ENCODE measurements at places on chromosomes 5 and 9.

DNA sequence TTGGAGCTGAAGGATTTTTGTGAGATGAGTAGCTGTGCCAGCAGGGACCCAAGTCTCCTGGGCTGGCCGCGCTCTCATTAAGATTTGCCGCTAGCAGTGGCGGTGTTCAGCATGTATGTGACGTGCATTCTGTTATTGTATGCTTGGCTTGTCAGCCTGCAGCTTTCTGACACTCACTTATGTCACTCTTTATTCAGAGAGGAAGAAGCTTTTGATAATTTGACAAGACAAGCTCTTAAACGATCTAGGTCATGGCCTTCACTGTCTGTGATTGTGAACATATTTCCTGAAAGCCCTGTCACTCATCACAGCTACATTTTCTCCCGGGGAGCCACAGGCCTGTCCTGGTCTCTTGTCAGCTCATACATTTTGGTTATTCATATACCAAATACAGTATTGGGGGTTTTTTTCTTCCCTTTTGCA is 98.2 kb upstream of the GRHPR start:
- DNase-seq = no peak

DNA sequence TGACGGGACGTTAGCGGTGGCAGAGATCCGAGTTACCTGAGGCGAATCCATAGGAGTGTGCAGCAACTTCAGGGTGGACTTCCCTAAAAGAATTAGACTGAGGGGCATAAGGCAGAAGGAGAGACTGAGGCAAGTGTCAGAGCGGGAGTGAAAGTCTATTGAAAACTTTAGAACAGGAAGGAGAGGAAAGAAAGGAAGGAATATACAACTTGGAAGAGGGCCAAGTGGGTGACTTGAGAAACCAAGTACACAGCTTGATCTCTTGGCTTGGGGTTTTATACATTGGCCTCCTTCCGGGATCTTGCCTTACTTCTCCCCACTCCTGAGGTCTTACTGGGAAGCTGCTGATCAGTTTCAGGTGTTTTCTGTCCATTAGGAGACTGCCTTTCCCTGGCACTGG is 84.9 kb downstream of the SNX18 start:
- no peak for DNase-seq

DNA sequence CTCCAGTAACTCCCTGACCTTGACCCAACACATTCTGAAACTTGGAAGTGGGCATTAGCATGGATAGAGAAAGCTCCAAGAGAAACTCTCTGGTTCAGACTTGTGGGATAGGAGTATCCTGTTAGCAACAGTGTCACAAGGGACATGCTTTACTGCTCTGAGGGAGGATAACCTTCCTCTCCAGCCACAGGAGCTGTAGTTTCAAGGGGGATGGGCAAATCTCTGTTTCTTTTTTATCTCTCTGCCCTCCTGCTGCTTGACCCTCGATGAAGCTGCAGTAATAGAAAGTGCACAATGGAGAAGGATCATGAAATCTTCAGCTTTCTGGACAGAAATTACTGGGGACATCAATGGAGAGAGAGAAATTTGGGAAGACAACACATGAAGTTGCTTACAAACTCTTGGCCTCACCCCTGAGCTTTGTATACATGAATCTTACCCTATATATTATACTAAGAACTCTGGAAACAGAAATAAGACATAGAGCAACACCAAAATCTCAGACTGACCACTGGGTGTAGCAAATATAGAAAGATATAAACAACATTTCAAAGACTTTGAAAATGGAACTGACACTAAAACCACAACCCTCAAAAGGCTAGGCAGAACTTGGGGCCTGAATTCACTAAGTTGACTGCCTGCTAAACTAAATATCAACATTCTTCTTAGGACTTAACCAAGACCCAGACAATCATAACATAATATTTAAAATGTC is 471.0 kb upstream of the MEF2C start:
- DNase-seq = no peak

DNA sequence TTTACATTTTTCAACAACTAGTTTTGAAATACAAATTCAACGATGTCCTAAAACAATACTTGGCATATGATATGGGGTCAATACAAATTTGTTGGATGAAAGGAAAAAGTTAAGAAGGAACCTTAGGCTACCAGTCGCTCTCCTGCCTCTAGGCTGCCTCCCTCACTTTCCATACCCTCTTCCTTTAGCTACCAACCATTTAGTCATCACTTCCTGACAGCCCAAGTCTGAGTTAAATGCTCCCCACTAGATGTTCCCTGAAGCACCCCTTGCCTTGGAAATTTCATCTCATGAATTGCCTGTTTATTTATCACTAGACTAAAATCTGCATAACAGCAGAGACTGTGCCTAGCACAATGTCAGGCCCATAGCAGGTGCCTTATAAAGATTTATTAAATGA is 2.7 kb upstream of the LARS1 start:
- DNase-seq = no peak

GRCh38 chr5:171845857-171846256 is 60.2 kb downstream of the SMIM23 start:
- no peak for DNase-seq

GRCh38 chr9:98101868-98102273 is 17.2 kb downstream of the TRIM14 start:
- DNase-seq = peak; percentile 81

- no peak for DNase-seq
Observed at GRCh38 chr5:96157077-96157780, 195.6 kb upstream of the ELL2 start.

- DNase-seq = no peak
Observed at GRCh38 chr5:181071257-181071656, 31.2 kb downstream of the BTNL9 start.

DNA sequence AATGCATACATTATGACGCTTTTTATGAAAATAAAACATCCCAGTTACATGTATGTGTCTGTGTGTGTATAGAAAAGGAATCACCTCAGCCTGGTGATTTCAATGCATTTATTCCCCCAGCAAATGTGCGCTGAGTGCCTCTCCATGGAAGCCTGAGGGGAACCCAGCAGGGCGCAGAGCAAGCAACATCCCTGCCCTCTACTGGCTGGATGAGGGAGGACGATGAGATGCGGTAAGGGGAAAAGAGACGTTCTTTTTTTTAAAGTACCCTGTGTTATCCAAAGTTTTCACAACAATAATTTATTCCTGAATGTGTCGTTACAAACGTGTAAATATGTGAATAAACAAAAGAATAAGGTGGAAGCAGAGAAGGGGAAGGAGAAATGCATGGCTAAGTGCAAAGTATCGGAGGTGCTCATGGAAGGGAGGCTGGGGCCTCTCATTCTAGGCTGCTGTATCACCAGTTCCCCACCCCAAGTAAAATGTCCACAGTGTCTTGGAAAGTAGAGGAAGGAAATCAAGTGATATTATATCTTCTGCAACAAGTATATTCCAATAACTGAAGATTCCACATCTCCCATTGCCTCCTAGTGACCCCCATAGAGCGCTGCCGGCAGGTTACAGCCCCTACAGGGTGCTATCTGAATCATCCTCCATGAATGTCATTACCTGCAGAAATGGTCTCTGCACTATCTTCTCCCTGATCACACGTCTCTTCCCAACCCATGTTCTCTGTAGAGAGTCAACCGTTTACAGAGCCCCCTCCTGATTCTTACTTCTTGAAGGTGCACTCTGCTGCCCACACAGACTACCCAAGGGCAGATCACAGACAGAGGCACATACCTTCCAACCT is 13.0 kb upstream of the ABLIM3 start:
- no peak for DNase-seq

- DNase-seq = no peak
Observed at GRCh38 chr9:104429031-104429546, 75.0 kb upstream of the OR13F1 start.

GRCh38 chr9:108780942-108781734 is 74.6 kb downstream of the ACTL7B start:
- no peak for DNase-seq

- peak; percentile 9 for DNase-seq
Observed at GRCh38 chr9:8895861-8896224, 1096.3 kb upstream of the DMAC1 start.

- DNase-seq = no peak
Observed at GRCh38 chr5:66779528-66779927, 183.3 kb downstream of the MAST4 start.

GRCh38 chr5:126004636-126005035 is 418.6 kb upstream of the GRAMD2B start:
- DNase-seq = no peak

DNA sequence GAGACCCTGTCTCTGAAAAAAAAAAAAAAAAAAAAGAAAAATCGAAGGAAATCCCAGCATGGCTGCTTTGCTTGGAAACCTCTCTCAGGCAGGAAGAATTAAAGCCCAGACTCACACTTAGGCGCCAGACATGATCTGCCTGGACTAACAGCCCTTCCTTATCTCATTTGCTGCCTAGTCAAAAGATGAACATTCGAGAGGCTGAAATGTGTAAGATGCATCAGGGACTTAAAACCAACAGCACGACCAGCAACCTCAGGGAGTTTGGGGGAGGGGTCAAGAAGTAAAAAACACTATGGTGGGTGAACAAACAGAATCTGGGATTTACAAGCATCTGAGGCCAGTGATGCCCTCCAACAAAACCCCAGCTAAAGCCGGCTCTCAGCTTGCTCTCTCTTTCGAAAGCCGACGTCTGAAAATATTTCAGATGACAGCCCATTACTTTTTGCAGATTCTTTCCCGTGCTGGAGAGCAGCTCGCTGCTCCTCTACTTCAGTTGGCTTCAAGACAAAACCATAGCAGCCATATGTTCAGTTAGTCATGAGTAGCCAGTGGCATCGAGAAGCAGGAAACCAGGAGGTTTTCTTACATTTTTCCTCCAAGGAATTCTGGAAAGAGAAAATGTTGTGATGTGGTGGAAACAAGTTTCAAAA is 249.9 kb downstream of the MARCHF11 start:
- DNase-seq = no peak

- no peak for DNase-seq
Observed at GRCh38 chr5:155616779-155617392, 603.3 kb downstream of the KIF4B start.

- DNase-seq = no peak
Observed at GRCh38 chr9:84919440-84919839, 249.9 kb downstream of the NTRK2 start.

GRCh38 chr5:163453705-163454104 is 6.2 kb downstream of the NUDCD2 start:
- DNase-seq = no peak

DNA sequence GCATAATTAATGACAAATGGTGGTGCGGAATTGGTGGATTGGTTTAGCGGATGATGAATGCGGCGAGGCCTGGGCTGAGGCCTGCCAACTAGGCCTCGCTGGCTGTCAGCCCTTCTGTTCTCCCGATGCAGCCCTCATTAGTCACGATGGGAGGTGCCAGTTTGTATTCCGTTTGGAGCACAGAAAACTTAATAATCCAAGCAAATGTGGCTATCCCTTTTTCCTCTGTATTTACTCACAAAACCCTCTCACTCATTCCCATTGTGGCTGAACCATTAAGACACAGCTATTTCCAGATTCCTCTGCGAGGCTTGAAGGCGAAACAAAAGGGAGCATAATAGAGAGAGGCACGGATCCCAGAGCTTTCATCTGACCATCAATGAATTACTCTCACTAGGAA is 114.3 kb downstream of the MVB12B start:
- no peak for DNase-seq

- no peak for DNase-seq
Observed at GRCh38 chr5:167217097-167217743, 1074.2 kb upstream of the WWC1 start.

DNA sequence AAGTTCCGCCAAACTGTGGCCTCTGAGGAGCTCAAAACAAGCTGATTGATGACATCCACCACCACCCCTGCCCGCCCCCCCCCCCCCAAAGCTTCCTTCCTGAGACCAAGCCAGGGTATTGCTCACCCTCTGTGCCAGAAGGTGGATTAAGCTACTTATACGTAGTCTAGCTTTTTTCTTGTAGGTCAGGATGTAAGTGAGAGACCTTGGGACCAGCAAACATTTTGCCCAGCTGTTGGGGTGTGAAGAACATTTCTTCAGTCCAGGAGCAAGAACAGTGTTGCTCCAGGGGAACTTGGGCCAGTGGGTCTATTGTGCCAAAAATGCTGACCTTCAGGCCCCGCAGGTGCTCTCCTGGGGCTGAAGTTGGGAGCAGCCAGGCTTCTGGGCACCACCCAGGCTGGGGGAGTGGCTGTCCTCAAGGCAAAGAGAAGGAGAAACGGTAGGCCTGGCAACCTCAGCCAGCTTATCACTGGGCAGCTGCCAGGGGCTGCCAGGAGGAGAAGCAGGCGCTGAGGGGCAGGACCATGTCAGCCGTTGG is 18.0 kb downstream of the NEURL1B start:
- DNase-seq = no peak

DNA sequence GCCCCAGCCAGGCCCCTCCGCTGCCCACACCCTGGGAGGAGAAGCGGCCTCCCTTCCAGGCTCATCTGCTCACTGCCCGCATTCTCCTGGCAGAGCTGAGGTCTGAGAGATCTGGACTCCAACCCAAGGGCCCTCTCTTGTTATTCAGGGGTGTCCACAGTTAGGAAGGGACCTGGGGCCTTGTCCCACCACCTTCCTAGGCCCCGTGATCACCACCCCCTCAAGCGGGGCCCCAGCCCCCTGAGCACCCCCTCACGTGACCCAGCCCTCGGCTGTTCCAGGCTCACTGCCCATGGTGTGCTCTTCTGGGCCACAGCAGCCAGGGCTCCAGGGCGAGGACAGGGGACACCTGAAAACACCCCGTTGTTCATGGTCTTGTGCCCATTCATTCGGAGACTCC is 48.7 kb downstream of the NEURL1B start:
- DNase-seq = no peak

- no peak for DNase-seq
Observed at GRCh38 chr5:177185993-177186392, 52.4 kb downstream of the NSD1 start.

DNA sequence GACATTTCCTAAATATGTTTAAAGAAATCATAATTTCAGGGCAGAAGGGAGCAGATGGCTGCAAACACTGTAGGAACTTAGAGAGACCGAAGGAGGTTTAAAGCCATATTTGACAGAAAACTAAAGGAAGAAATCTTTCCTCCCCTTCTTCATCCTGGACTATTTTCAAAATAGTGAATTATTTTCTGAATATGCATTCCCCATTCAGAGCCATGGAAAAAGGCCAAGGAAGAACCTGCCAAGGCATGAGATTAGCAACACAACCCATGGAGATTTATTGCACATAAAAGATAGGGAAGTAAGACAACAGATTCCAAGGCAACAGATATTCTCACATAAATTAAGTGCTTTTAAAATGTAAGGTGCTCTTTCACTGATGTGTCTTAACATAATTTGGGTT is 233.3 kb upstream of the ADAMTS16 start:
- no peak for DNase-seq

DNA sequence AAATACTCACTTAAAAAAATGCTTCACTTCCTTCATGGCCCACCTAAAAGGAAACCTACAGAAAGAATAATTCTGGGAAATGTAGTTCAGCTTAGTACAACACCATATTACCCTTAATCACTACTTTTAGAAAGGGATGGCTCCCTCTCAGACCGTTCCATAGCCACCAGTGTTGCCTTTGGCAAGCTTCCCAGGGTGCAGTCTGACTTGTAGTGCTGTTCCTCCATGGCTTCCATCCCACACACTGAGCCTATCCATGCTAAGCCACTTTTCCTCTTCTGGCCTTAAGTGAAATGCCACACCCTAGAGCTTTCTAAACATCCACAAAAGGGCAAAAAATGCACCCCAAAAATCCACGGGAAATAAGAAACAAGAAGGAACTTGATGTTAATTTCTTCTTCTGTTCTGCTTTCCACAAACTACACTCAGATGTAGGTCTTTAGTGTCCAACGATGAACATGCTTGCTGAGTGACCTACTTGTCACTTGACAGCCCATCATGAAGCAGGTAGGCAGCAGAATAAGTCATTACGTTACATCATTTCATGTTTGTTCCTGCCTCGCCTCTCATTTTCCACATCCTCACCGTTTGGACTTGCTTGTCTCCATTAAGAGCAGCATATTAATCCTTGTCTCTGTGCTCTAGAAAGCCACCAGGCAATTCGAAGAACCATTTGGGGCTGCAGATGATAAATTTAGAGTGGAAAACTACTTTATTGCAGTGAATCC is 391.1 kb upstream of the GRAMD2B start:
- peak; percentile 6 for DNase-seq

All from NCI-H510A (cell line).